ENCODE measurements at places on chromosomes 2 and 18.

DNA sequence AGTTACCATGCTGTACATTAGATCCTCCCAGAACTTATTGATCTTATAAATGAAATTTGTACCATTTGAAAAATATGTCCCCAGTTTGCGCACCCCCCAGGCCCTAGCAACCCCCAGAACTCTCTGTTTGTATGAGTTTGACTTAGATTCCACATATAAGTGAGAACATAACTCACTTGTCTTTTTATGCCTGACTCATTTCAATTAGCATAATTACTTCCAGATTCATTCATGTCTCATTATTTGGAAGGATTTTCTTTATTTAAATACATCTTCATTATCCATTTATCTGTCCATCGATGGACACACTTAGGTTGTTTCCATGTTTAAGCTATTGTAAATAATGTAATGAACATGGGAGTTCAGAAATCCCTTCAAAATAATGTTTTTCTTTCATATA, 705.9 kb downstream of the CCDC85A start:
- no peak for DNase-seq

GRCh38 chr18:59610546-59611140, 86.6 kb downstream of the CCBE1 start:
- DNase-seq = no peak

DNA sequence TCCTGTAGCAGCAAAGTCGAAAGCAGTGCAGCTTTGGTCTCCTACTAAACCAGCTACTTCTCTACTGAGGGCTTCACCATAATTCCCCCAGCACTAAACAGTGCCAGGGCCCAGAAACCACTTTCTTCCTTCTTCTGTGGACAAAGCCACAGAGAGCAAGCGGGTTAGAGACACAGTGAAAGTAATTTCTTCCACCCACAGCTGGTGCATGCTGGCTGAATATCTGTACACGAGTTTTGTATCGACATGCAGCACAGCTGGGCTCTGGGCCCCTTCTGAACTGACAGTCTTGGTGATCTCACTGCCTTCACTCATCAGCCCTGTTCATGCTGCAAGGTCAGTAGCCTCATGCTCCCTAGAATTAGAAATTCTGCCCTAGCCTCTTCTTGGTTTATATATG, 74.0 kb upstream of the SULT1C3 start:
- no peak for DNase-seq

- no peak for DNase-seq
Measured at GRCh38 chr2:150192701-150193100, 294.8 kb downstream of the RND3 start.

GRCh38 chr2:241678307-241678706, 8.3 kb downstream of the DTYMK start:
- no peak for DNase-seq

DNA sequence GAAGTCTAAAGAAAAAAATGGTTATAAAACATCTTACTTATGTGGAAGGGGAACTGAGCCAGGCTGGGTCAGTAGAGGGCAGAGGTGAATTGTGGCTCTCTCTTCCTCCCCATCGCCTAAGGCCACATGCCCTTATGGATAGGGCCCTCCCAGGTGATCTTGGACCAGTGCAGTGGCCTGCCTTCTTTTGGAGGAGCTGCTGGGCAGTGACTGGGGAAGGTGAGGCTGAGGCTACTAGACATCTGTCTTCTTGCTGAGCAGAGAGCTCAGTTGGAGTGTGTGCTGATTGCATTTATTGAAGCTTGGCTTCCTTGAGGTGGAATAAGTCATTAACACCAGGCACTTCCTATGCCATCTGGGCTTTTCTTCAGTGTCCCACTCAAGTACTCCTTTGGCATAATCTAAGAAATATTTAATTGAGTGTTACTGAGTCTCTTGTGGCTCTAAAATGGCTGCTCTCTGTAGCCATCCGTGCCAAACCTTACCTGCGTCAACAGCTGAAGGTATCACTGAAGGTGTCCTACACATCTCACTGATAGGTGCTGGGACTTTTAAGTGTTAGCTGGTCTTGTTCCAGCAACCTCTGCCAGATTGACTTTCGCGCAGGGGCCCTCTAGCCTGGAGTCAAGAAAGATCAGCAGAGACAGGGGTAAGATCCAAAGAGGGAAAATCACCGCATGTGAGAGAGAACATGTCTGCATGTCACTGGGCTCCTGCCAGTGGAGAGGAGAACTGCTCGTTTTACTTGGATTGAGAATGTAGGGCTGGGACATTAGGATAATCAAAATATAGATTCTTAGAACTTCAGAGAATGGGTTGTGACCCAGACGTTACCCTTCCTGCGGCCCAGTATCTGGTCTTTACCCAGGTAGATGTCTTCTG, 256.1 kb downstream of the LTBP1 start:
- no peak for DNase-seq

DNA sequence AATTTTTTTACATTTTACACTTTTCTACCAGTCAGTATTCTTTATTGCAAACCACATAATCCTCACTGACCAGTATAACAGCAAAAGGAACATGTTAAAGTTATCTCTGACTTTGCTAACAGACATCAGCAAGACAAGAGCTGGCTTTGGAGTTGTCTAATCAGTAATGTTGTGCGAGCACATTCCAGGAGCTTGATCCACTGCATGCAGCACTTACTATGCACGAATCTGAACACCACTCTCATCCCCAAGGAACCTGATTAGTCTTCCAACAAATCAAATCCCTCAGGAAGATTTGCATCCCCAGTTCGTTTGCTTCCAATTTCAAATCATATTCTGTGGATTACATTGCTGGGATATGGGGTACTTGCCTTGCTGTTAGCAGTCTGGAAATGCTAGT, 269.3 kb upstream of the EPC2 start:
- no peak for DNase-seq
